GM12891 (cell line): ENCODE measurements at places on chromosomes 4 and X.
A peak's percentile ranks its signal among the peaks of the same experiment; 100 is the strongest.

DNA sequence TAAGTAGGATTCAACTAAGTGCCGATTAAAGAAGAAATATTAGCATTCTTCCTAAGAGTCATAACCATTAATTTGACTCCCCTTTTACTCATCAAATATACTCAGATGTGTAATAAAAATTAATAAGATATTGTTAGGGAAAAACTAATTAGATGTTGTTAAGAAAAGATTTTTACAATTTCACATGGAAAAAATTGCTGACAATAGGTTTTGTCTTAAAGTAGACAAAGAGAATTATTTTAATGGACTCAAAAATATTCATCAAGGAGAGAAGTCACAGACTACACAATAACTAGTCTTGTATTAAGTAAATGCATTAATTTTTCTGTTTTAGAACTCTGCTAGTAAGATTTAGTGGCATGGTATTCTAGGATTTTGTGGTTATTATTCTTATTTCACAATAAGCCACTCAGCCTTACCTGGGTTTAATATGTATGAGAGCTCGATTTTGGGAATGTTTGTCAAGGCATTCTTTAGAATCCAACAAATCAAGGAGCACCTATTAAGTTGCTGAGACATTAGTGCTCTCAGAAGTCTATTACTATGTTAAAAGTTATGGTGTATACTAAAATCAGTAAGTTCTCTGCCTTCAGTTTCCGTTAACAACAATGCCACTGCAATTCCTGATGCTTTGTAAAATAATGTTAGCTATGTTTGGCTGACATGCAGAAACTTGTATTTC is 110.2 kb upstream of the UGT8 start:
- no peak for DNase-seq

GRCh38 chr4:7295197-7295910 is 103.0 kb downstream of the SORCS2 start:
- no peak for DNase-seq

GRCh38 chrX:45515262-45516215 is 314.9 kb upstream of the DIPK2B start:
- no peak for DNase-seq

GRCh38 chr4:162878096-162878495 is 288.6 kb downstream of the NAF1 start:
- no peak for DNase-seq

- no peak for DNase-seq
Observed at GRCh38 chr4:75195111-75195510, 262.2 kb downstream of the PARM1 start.

DNA sequence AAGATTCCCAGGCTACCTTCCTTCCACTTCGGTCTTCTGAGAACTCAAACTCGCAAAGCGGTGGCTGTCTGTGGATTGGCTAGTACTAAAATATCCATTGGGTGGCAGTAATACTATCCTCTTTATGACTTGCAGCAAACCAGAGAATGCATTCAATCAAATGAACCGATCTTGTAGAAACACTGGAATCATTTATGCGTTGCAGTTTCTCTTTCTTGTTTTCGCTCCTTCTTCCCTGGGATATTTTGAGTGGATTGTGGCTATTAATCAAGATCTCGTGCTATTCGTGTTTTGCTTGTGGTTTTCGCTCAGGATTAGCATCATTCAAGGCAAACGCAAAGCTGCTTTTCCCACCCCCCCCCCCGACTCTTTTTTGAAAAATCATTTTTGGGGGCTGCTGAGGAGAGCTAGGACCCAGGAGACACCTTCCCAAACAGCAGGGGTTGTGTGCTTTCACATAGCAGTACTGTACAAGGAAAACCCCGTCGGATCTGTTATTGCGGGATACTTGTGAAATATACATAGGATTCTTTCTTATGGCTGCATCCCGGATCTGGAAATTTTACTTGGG is at the start of gene IL1RAPL1:
Gene IL1RAPL1, plus strand, starts transcription at position 466 of the 571 bp plus-strand sequence.
- no peak for DNase-seq

- no peak for DNase-seq
Observed at GRCh38 chr4:115986573-115986972, 873.2 kb upstream of the NDST4 start.

DNA sequence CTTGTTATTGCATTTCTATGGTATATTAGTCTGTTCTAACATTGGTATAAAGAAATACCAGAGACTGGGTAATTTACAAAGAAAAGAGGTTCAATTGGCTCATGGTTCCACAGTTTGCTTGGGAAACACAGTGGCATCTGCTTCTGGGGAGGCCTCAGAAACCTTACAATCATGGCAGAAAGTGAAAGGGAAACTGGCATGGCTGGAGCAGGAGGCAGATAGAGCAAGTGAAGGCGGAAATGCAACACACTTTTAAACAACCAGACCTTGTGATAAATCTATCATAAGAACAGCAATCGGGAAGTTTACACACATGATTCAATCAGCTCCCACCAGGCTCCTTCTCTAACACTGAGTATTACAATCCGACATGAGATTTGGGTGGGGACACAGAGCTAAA is 346.6 kb upstream of the GNPDA2 start:
- DNase-seq: no peak

GRCh38 chrX:68895341-68895755 is 66.5 kb downstream of the EFNB1 start:
- DNase-seq: no peak

- DNase-seq: no peak
Observed at GRCh38 chr4:3413675-3414420, 27.9 kb upstream of the HGFAC start.

- no peak for DNase-seq
Observed at GRCh38 chrX:153791104-153791852, 2.9 kb downstream of the IDH3G start.

DNA sequence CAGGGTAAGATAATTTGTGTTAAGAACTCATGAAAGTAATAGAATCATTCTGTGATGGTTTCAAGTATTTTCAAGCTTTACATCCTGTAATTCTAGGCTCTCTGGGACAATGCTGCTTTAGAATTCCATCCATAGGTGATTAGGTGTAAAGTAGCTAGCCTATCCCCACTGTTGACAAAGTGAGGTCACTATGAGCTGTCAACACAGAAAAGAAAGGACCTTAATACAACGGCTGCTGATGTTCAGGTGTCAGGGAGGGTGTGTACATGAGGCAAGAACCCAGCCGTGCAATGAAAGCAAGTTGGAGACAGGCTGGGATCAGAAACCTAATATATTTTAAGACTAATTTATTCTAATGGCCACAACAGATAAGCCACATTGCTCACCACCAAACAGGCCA is 36.8 kb upstream of the SH3RF1 start:
- no peak for DNase-seq

DNA sequence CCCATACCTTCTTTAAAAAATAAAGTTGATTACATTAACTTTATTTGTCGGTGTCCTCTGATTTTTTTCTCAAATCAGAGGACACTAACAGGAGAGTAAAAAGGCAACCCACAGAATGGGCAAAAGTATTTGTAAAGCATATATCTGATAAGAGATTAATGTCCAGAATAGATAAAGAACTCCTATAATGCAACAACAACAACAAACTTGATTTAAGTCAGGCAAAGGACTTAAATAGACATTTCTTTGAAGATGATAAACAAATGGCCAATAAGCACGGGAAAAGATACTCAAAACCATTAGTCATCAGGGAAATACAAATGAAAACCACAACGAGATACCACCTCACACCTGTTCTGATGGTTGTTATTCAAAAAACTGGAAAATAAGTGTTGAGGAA is 28.7 kb downstream of the DOCK11 start:
- no peak for DNase-seq

GRCh38 chrX:69070949-69071650 is 94.2 kb downstream of the PJA1 start:
- DNase-seq: no peak

DNA sequence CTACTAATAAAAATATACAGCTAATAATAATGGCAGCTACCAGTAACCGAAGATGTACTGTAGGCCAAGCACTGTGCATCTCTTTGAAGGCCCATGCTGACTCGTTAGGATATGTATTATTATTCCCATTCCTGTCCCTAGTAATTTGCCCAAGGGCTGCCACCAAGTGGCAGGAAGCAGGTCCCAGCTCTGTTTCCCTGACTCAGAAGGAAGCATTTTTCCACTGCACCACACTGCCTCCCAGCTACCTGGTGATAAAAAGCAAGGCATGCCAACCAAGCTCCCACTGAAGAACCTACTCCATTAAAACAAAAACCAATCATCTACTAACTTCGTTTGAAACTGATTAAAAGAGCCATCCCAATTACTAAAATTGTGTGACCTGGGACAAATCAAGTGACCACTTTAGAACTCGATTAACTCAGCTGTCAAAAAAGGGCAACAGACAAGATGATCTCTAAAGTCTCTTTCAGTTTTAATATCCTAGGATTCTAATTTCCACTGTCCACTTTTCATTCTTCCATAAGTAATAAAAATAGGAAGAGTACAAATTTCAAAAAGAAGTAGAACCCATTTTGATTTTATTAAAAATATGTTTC is 24.3 kb upstream of the PGM2 start:
- DNase-seq: no peak

- peak; percentile 27 for DNase-seq
Observed at GRCh38 chr4:88008122-88008742, 797 bp downstream of the PKD2 start.

GRCh38 chr4:82758701-82759685 is 39.6 kb downstream of the SCD5 start:
- no peak for DNase-seq

DNA sequence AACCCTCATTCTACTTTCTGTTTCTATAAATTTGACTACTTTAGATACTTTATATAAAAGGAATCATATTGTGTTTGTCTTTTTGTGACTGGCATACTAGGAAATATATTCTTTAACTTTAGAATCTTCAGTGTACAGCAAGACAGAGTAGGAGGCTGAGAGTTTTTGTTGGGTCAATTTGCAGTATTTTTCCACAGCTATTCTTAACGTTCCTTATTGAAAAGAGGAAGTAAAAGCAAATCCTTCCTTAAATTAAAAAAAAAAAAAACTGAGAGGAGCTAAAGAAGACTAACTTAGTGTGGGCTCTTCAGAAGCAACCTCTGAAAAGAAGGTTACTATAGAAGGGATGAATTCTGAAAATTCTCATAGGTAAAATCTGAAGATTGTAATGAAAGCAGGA is 1194.6 kb downstream of the ADGRL3 start:
- no peak for DNase-seq

DNA sequence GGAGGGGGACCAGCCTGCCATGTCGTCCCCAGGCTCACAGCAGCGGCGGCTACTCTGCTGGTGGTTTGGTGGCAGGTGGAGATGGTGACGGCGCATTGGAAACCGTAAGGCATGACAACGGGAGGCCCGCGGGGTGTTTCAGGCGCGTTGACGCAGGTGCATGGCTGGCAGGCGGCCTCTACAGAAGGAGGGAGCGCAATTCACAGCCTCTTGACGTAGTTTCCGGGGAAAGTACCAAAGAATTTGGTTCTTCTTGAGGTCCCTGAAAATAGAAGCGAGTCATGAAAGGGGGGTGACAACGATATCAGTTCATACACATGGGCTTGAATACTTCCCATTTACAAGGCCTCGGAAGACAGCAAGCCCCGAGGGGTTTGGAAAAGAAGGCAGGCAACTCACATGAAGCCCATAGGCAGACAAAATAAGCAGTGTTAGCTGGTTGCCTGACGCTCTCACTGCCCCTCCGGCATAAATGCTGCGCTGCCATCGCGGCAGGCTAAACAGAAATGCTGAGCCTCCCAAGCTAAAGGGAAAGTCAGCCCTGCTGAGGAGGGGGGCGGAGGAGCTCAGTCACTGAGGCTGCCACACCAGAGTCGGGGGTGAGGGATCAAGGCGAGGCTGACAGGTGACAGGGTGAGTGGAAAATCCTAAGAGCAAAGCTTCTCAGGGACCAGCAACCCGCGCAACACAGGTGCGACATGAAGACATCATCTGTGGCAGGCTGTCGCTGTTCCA is 52.3 kb upstream of the PDLIM3 start:
- peak; percentile 47 for DNase-seq

DNA sequence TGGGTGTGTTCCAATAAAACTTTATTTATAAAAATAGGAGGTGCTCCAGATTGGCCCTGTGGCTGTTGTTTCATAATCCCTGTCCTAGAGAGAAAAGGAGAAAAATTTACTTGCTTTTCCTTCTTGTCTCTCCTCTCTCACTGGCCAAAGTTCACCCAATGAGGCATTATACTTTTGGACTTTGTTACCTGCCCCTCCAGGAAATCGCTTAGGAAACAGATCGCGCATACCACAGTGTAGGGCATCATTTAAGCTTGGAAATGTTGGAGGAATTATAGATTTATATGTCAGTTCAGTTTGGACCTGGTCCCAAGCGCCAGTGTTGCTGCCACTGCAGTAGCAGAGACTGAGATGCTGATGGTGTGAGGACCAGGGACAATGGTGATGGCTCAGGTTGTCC is 337.6 kb upstream of the NR3C2 start:
- DNase-seq: no peak

GRCh38 chr4:41366911-41367517 is 110.3 kb downstream of the UCHL1 start:
- no peak for DNase-seq

- DNase-seq: no peak
Observed at GRCh38 chr4:184028561-184029374, 123.7 kb downstream of the STOX2 start.

- no peak for DNase-seq
Observed at GRCh38 chrX:150508451-150509367, 59.7 kb upstream of the MTM1 start.

- DNase-seq: no peak
Observed at GRCh38 chrX:9122519-9123245, 88.8 kb upstream of the FAM9B start.

DNA sequence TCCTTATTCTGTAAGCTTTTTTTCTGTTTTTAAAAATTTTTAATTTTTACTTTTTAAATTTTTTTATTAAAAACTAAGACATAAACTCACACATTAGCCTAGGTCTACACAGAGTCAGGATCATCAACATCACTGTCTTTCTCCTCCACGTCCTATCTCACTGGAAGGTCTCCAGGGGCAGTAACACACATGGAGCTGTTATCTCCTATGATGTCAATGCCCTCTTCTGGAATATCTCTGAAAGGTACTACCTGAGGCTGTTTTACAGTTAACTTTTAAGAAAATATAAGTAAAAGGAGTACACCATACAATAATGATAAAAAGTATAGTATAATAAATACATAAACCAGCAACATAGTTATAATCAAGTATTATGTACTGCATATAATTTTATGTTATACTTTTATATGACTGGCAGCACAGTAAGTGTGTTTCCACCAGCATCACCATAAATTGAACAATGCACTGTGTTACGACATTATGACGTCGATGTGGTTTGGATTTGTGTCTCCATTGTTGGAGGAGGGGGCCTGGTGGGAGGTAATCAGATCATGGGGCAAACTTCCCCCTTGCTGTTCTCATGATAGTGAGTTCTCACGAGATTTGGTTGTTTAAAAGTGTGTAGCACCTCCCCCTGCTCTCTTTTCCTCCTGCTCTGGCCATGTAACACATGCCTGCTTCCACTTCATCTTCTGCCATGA is 21.3 kb downstream of the IL15 start:
- no peak for DNase-seq

- DNase-seq: no peak
Observed at GRCh38 chr4:138669479-138670315, 345.9 kb upstream of the NOCT start.

DNA sequence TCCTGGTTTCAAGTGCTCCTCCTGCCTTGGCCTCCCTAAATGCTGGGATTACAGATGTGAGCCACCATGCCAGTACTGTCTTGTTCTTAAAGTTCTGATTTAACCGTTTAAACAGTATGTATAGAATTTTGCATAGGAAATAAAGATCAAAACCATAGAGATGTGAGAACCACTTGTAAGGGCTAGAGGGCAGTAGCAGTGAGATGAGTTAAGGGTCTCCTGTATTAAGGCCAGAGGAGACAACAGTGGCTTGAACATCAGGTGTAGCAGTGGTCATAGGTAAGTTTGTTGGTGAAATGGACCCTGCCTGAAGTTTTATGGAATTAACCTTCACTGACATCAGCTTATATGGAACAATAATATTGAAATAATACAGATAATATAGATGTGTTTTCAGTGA is 155.7 kb downstream of the SLC4A4 start:
- DNase-seq: no peak
